SHP77 treated with DMSO at 0.1 percent for 48 hours (cell line): ENCODE measurements at places on chromosomes 4 and X.

DNA sequence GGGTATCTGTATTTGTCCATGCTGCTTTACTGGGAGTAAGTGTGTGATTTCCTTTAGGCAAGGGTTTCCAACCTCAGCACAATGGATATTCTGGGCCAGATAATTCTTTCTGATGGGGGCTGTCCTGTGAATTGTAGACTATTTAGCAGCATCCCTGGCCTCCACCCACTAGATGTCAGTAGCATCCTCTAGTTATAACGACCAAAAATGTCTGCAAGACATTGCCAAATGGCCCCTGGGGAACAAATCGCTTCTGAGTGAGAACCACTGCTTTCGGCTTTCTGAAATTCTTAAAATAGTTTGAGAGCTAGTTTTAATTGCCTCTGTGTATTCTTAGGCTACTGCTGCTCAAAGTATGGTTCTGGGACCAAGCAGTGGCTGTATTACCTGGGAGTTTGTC lies 81.2 kb upstream of the GPM6B start:
- no peak for DNase-seq

GRCh38 chr4:88021824-88022223 lies 14.4 kb downstream of the PKD2 start:
- DNase-seq: no peak

- DNase-seq: no peak
Measured at GRCh38 chrX:41090568-41091238, 5.5 kb downstream of the USP9X start.

GRCh38 chrX:51461053-51462044 lies 35.0 kb downstream of the NUDT11 start:
- DNase-seq: no peak

DNA sequence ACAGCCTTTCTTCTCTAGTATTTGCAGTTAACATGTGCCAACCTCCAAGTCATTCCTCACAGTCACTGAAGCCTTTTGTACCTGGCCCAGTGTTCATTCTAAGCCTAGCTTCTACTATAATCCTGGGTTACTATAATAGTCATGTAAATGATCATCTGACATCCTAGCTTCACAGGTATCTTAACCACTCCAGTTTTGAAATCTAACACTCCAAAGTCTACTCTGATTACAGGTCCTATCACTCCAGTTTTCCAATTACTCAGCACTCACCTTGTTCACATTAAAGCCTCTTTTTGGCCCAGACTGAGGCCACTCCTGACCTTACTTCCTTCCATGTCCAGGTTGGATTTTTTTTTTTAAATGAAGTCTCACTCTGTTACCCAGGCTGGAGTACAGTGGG lies 87.6 kb upstream of the ZCCHC13 start:
- no peak for DNase-seq

DNA sequence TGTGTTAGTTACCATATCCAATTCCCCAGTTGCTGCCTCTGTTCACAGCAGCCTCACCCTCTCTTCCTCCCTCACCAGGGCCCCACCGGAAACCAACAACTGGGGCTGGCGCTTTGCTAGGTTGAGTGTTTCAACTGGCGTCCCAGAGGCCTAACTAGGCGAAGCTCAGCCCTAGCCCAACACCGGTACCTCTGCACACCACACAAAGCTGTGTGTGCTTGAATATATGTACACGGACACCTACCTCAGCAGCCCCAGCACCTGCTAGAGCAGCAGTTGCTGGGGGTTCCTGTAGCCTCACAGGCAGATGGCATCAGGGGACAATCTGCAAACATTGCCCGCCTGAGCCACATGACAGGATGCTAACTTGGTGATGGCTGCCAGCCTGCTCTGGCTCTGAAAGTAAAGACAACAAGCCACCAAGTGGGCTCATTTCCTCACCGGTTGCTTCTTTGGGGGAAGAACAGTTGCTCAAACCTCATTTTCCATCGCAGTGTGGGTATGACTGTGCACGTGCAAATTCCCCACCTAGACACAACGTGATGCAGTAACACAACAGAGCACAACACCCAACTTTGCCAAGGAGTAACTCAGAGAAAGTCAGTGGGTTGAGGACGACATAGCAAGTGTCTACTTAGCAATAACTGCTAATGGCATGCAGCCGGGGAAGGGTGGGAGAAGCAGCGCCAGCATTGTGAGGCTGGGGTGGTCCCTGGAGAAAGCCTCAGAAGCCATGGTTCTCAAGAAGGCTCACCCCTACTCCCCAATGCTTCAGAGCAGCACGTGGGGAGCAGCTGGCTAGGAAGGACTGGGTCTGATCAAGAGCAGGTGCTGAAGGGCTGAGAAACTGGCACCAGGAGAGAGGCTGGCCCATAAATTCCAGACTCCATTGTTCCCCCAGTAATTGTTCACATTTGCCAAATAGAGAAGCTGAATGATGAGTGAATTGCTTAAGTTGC lies 139.5 kb downstream of the SH3KBP1 start:
- no peak for DNase-seq

GRCh38 chrX:17544821-17545220 lies 169.8 kb downstream of the NHS start:
- DNase-seq: no peak

- DNase-seq: no peak
Measured at GRCh38 chr4:61182915-61183314, 17.2 kb upstream of the ADGRL3 start.

GRCh38 chrX:18887825-18888212 lies 96.1 kb downstream of the PHKA2 start:
- DNase-seq: no peak

DNA sequence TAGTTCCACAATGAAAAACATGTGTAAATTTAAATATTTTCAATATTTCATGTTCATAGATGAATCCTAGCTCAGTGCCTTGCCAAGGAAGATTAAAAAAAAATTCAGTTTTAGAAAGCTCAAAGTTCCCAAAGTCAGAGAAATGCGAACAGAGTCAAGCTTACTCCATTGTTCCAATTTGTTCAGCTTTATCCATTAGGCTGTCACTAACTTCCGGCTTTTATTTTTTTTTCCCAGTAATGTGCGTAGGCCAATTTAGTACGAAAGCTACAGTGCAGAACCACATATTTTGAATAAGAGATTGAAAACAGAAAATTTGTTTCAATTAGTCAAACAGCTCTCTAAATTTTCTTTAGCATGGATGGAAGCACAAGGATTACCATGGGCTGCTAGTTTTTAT lies 23.1 kb upstream of the KLHL2 start:
- no peak for DNase-seq

GRCh38 chr4:150501009-150501727 lies 80.8 kb upstream of the MAB21L2 start:
- DNase-seq: no peak

DNA sequence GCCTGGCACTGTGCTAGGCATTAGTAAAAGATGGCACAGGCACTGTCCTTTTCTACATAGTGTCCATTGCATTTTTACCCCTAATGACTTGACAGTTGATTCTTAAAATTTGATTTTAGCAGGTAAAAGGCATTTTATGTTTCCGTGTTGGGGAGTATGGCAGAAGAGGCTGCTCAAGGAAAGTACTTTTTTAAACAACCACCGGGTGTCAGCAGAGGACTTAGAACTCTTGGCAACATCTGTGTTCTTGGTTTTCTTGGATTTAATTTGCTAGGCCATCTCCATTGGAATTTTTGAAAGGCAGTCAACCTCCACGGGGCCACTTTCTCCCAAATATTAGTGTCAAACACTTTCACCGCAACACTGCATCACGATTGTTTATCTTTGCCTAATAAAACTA lies 102.9 kb downstream of the TSPAN7 start:
- DNase-seq: peak; percentile 0
